ENCODE measurements at places on chromosomes 3 and 15. TPM values are rescaled to one million over a fixed set of nuclear protein-coding genes. Genes with fewer than 3 reads are reported as not detected.

DNA sequence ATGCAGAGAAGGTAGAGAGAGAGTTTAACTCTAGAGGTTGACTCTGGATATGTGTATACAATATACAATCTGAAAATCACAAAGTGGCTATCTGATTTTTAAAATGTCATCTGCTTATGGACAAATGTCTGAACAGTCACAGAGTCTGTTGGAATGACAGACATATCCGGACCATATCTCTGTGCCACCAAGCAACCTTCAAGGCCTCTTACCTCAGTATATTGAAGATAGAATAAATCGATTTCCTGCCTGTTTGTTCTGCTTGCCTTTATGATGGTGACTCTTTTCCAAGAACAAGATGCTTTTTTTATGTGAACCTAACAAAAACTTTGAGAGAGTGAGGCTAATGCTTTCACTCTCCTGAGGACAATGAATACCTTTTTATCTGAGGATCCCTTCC, 151.1 kb downstream of the RBPMS2 start:
- no peak for DNase-seq

- DNase-seq: no peak
These were observed 287.3 kb upstream of the TLE3 start for GRCh38 chr15:70385052-70385451.

GRCh38 chr15:47773143-47773542, 55.8 kb downstream of the SEMA6D start:
- DNase-seq: no peak

DNA sequence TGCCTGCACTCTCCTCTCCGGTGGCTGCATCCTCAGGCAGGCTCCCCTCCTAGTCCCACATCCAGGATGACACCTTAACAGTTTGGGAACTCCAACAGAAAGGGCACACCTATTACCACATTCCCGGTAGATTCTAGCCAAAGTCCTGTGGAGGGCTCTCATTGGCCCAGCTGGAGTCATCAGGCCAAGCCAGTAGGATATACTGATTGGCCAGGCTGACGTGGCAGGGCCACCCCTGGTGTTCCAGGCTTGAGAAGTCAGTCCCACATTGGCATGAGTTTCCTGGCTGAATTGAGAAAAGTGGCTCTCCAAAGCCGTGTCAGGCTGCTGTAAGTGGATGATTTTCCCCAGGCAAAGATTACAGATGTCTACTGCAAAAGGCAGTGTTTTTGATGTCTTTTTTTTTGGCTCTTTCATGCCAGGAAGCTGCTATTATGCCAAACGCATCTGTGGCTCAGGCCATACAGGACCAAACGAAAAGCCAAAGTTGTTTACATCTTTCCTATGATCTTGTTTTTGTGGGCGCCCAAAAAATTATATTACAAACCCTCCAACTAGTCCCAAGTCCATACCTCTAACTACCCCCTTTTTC, 6.6 kb upstream of the BLM start:
- no peak for DNase-seq

GRCh38 chr15:88375234-88375927, 91.8 kb downstream of the MRPL46 start:
- no peak for DNase-seq

- DNase-seq: no peak
These were observed 119.7 kb upstream of the THRB start for GRCh38 chr3:24614359-24614758.

- DNase-seq: peak; percentile 99
These were observed at the start of gene WDR5B for GRCh38 chr3:122415762-122416654. Gene WDR5B (minus strand): TSS chr3:122416062. CDS start chr3:122415528, 534 bp downstream.

DNA sequence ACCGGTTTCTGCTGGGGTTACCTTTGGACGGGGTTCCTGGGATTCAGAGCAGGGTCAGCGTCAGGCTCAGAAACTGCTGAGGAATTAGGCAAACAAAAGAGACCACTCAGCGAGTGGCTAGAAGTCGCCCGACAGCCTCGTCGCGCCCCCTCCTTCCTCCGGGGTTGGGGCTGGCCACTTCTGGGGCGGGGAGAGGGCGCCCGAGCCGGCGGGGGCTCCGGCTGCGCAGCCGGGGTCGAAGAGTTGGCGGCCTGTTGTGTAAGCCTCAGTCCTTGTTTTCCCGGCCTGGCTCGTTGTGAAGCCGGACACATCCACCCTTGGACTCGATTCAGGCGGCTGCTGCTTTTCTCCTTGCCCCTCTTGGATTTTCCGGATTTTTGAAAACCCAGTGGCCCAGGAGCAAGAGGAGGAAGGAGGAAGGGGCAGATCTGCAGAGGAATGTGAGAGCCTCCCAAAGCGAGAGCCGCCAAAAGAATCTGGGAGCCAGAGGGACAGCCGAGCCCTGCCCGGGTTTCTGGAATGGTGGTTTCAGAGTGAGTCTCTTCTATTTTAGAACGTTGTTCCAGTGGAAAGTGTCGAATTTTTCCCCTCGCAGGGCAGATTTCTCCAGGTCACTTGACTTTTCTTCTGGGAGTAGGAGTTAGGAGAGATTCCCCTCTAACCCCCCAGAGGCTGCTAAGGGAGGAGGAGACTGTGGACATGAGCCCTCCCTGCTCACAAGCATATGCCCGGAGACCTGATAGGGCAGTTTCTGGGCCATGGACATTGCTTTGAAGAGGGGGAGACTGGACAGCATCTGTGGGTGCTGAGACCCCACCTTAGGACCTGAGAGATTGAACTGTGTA, 666 bp downstream of the SNX33 start:
- DNase-seq: peak; percentile 31

DNA sequence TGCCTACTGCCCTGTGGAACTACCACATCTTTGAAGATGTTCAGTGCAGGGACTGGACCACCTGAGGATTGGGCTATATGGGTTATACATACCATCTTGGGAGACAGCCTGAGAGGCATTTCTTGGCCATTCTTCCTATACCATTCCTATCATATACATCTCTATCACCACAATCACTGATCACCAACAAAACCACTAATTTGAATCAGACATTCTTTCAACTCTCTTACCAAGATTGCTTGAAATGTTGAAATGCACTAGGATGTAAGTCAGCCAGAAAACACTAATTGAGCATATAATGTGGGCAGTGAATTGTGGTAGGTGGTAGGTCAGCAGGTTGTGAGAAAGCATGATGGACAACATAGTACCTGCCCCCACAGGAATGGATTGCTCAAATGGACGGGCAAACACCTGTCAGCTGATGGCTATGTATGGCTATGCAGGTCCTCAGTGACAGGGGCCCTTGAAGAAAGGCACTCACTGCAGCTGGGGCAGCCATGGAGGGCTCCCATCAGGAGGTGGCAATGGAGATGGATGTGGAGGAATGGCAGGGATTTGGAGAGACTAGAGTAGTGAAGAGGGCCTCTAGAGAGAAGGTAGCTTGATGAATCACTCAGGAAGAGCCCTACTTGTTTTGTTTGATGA, 49.1 kb downstream of the AMOTL2 start:
- no peak for DNase-seq

- DNase-seq: peak; percentile 47
These were observed 49.5 kb downstream of the TLE3 start for GRCh38 chr15:70048198-70048565.

- no peak for DNase-seq
These were observed 60.4 kb upstream of the SPPL2A start for GRCh38 chr15:50825946-50826345.

GRCh38 chr3:143750841-143751240, 97.4 kb downstream of the SLC9A9 start:
- no peak for DNase-seq

- no peak for DNase-seq
These were observed 195.9 kb upstream of the ST8SIA2 start for GRCh38 chr15:92197746-92198145.

DNA sequence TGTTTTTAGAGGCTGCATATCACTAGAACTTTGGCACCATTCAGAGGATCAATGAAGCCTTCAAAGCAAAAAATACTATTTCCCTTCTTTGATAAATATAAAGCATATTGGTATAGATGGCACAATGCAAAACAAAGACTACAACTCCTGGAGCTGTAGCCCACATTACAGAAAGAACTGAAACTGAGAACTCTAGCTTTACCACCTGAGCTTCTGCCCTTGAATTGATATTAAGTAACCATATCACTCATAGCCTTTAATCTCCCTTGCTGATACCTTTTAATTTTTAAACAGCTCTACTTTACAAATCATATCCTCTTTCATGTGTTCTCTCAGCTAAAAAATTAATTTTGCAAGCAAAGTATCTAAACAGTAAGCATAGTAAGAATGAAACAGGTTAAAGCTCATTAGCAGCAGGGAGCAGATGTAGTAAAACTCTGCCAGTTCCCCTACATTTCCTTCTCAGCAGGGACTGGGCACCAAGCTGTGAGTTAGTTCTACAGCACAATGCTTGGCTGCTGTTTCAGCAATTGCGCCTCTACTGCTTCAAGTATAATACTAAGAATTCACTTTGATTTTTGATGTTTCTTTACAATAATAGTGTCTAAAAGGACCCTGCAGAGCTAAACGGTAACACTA, 97.9 kb upstream of the NANOGP8 start:
- DNase-seq: no peak

- no peak for DNase-seq
These were observed 29.5 kb upstream of the SNRK start for GRCh38 chr3:43256714-43257461.

DNA sequence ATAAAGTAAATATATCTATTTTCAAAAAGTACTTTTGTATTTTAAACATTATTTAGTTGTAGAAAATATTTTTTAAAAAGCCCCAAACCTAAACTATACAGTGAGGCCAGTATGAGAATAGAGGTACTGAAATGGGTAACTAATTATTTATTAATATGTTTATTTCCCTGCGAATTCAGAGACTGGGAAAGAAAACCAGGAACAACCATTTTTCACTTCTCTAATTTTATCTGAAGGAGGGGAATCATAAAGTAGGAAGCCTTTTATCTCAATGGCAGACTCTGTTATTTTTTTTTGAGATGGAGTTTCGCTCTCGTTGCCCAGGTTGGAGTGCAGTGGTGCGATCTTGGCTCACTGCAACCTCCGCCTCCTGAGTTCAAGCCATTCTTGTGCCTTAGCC, 63.6 kb upstream of the TRAK1 start:
- DNase-seq: no peak

- DNase-seq: no peak
These were observed 619 bp downstream of the ATXN7 start for GRCh38 chr3:63864008-63864964.

- peak; percentile 20 for DNase-seq
These were observed 34.5 kb downstream of the FEM1B start for GRCh38 chr15:68311859-68312557.

DNA sequence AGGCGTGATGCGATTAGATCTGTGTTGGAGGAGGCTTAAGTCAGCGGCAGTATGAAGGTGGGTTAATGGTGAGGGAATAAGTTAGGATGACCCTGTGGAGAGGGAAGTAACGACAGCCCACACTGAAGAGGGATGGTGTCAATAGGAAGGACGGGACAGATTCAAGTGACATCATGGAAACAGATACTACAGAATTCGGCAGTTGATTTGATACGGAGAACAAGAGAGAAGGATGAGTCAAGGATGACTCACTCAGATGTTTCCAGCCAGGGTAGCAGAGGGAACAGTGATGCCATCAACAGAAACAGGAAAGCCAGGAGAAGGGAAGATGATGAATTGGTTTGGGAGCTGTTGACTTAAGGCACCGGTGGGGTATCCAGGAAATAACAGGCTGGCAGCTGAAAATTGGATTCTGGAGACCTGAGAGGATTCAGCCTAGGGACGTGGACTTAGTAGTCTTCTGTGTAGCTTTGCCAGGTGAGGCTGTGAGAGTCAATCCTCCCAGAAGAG, 38.0 kb downstream of the SHC4 start:
- DNase-seq: no peak

GRCh38 chr3:170813266-170813665, 56.7 kb downstream of the RPL22L1 start:
- DNase-seq: no peak

GRCh38 chr3:176971613-176972174, 225.6 kb downstream of the TBL1XR1 start:
- no peak for DNase-seq

DNA sequence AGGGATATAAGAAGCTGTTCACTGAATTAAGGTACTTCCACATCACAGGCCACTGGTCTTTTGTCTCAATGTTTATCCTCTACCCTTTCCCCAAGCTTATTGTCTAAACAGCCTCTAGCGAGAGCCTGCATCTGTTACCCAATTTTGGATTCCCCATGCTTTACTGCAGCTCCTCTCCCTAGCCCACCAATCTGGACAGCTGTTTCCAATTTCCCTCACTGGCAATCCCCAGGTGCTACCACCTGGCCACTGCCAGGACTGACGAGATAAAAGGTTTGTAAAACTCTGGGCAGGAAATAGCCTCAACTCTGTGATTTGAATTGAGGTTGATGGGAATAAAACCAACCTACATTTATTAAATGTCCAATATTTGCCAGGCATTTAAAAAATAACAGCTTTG, 58.0 kb upstream of the TEX9 start:
- DNase-seq: no peak

GRCh38 chr3:106963442-106963841, 413.8 kb upstream of the CCDC54 start:
- DNase-seq: no peak

DNA sequence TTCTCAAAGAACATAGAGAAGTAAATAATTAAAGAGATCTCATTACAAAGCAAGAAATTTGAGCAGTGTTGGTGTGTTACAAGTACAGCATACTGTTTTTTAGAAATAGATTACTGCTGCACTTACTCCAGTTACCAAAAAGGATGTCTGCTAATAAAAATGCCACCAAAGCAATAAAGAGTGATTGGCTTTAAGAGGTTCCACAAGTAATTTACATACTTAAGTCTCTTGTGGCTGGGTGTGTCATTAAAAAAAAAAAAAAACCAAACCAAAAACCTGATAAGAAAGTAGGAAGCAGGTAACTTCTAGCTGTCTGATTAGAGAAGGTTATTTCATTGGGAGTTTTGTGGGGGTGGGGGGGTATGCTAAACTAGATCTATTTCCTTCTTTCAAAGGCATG, 15.2 kb downstream of the RAB11A start:
- DNase-seq: no peak

GRCh38 chr3:168648321-168648720, 552.6 kb upstream of the GOLIM4 start:
- DNase-seq: no peak

DNA sequence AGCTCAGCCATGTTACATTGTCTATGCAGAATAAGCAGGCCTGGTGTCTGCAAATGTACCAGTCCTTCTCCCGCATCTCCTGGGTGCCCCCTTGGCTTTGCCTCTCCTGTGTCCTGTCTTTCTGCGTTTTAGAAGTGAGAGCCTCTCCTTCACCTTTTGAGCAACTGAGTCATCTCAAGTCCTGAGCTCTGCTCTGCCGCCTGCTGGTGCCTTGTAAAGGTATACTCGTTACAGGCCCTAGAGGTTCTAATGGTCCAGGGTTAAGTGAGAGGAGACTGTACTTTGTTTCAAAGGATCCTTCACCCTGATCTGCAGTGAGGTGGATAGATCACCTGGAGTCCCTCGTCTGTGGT, 12.6 kb downstream of the GHRL start:
- DNase-seq: no peak

Gene CCNB2
- 0.98 TPM for total RNA-seq

Gene SERPINI2
- not detected for total RNA-seq

Gene UROC1
- total RNA-seq: not detected

Gene STAG1
- total RNA-seq: 54.4 TPM

Gene SLC9C1
- not detected for total RNA-seq

Gene ENTPD3
- 1.5 TPM for total RNA-seq

Gene FRMD4B
- total RNA-seq: 31.1 TPM
